Posterior vena cava (tissue), 2 donors: ENCODE measurements at places on chromosomes 13 and 19. TPM values are rescaled to one million over a fixed set of nuclear protein-coding genes. Genes with fewer than 3 reads are reported as not detected.

LRRC63 gene
- total RNA-seq, result 0.42 TPM

OR4F17 gene
- total RNA-seq, result not detected

CTU1 gene
- 3.7 TPM for total RNA-seq

GAPDHS gene
- not detected for total RNA-seq

IGFL1 gene
- total RNA-seq, result not detected

LIN37 gene
- total RNA-seq, result 8.3 TPM

GRIK5 gene
- 13.4 TPM for total RNA-seq

APLP1 gene
- total RNA-seq, result 7.3 TPM

KCTD4 gene
- total RNA-seq, result not detected
